Suppressor macrophage treated with lipopolysaccharide for 1 hour (primary cell): ENCODE measurements at places on chromosomes 11 and 22.
A peak's percentile ranks its signal among the peaks of the same experiment; 100 is the strongest.

DNA sequence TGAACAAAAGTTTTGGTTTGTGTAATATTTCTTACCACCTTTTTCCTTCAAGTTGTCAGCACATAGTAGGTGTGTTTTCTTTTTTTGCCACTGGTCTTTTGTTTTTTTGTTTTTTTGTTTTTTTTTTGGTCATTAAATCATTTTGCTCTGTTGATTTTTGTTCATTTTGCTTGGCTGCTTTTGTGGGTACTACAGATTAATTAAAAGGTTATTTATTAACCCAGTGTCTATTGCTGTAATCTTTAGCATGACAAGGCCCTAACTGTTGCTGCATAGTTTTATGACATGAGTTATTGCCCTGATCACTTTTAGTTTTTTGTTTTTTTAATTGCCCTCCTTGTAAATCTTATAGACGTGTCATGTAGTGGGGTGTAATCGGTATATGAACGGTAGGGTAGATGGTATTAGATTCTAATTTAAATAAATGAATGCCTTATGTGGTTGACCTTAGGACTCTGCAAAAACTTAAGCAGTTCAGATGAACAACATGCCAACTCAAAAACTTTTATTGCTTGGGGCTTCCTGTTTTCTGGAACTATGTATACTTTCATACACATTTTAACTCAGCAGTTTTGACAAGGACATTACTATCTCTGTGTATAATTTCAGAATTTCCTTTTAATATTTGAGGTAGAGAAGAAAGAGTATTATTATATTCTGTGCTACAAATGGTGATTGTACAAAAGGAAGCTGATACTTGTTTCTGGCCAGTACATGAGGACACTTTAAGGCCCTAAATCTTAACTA, 7.9 kb downstream of the EWSR1 start:
- no peak for DNase-seq

- DNase-seq: no peak
These were observed 8.2 kb downstream of the RRP7A start for GRCh38 chr22:42511401-42511891.

DNA sequence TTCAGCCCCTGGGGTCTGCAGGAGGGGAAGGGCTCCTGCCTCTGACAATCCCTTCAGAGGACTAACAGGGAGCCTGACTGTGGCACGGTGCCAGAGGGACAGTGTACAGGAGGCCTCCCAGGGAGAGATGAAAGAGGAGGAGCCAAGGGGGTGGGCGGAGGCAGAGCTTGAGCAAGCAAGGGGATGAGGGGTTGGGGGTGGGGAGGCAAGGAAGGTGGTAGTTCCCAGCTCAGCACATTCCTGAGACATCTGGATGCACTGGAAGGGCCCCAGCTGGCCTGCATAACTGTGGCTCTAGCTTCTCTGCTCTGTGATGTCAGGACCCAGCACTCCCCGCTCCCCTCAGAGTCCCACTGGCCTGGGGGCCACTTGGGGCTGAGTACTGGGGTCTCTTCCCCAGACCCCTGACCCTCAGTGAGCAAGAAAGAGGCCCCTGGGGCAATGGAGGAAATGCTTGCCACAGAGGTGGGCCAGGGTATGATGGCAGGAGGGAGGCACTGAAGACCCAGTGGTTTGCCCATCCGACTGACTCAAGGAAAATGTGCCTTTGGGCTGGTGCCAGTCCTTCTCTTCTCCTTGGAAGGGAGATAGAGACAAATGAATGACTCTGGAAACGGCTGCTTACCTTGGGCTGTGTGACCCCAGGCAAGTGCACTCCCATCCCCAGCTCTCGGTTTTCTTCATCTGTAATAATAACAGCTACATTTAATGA, 13.3 kb downstream of the CREB3L1 start:
- no peak for DNase-seq

GRCh38 chr11:1953489-1954266, 6.5 kb downstream of the MRPL23 start:
- no peak for DNase-seq

GRCh38 chr22:22372086-22372485, 127.5 kb downstream of the VPREB1 start:
- no peak for DNase-seq

DNA sequence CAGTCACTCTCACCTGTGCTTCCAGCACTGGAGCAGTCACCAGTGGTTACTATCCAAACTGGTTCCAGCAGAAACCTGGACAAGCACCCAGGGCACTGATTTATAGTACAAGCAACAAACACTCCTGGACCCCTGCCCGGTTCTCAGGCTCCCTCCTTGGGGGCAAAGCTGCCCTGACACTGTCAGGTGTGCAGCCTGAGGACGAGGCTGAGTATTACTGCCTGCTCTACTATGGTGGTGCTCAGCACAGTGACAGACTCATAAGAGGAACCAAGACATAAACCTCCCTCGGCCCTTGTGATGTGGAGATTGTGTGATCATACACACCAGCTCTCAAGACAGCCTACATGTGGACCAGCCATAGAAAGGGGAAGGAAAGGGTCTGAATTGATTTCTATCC, 113.3 kb downstream of the ZNF280B start:
- DNase-seq: peak; percentile 60

DNA sequence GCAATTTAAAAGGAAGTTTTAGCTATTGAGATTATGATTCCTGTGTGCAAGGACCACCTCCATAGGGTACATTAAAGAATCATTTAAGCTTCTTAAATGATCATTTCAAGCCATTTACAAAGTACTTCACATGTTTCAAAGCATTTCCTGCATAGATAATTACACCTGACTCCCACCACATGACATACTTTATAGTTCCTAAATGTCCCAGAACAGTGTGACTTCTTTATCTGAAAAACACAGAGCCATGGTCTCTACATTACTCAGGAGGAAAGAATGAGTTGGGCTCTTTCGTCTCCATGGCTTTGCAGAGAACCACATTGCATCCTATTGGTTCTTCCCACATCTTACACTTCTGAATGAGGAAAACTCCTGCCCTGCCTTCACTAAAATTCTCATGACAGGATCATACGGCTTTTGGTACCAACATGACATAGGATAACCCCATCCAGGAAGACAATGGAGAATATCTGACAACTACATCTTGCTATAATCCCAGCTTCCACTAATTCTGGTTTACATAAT, 88.6 kb downstream of the ETS1 start:
- no peak for DNase-seq

DNA sequence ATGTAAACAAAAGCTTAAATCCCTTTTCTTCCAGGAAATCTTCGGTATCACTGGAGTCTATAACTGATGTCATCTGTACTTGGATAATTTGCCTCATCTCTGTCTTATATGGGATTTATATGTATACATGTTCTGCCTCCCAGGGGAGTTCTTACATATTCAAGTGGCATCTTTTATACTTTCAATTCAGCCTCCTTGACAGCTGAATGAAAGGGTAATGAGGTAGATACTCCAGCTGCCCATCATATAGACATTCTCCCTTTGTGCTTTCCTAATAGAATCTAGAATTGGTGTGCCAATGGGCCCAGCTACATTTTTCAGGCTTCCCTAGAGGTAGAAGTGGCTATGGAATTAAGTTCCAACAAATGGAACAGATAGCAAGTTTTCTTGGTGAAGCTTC, 223.8 kb downstream of the LRRC4C start:
- no peak for DNase-seq

DNA sequence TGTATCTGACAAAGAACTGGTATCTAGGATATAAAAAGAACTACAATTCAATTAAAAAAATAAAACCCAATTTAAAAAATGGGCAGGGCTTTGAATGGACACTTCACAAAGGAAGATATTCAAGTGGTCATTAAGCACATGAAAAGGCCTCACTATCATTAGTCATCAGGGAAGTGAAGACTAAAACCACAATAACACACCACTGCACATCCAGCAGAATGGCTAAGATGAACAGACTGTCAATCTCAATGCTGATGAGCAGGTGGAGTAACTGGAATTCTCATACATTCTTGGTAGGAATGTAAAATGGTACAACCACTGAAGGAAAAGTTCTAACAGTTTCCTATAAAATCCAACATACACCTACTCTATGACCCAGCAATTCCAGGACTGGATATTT, 8.9 kb downstream of the HPS4 start:
- DNase-seq: peak; percentile 49

GRCh38 chr22:36184433-36185025, 17.1 kb downstream of the APOL4 start:
- no peak for DNase-seq

DNA sequence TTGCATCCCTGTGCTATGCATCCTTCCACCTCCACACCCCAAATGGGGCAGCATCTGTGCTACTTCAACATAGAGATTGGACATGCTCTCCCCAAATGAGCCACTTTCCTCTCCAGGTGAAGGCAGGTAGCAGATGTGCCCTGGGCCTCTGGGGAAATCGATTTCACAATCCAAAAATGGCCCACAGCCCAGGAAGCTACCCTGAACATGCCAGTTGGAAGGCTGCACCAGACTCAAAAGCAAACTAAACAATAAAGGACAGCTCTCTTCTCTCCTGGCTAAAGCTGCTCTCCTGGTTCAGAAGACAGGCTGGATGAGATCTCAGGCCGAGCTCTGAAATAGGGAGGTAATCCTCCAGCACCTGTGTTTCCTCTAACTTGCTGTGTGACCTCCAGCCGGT, 19.7 kb downstream of the ISX start:
- no peak for DNase-seq

DNA sequence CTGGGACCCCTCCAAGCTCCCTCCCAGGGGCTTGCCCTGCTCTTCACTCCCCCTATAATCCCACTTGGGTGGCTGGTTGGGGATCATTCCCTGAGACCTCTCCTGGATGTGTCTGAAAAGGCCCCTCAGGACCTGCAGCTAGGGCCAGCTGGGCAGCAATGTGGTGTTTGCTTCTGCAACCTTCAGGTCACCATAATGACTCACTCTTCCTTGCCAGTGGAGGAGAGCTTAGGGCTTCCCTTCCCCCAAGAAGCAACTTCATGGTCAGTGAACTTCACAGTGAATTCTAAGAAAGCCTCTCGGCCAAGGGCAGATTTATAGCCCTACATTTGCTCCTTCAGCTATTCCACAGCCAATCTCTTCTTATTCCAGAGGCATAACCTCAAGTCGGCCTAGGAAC, 45.1 kb upstream of the TSPAN18 start:
- peak; percentile 42 for DNase-seq

- DNase-seq: no peak
These were observed 47.8 kb downstream of the GDPD4 start for GRCh38 chr11:77253690-77254089.

DNA sequence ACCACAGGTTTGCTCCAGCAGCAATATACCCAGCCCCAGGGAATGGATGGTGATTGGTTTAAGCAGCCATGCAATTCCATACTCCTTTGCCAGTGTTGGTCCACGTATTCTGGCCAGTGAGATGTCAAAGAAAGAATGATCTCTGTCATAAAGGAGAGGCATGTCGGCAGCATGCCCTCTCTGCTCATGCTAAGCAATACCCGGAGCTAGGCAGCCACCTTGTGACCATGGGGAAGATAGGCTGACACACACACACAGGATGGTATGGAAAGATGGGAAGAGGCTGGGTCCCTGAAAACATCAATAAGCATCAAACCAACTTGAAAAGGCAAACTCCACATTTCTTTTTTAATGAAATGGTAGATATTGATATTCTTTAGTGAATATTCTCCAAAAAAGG, 5.1 kb downstream of the ABCC8 start:
- no peak for DNase-seq

DNA sequence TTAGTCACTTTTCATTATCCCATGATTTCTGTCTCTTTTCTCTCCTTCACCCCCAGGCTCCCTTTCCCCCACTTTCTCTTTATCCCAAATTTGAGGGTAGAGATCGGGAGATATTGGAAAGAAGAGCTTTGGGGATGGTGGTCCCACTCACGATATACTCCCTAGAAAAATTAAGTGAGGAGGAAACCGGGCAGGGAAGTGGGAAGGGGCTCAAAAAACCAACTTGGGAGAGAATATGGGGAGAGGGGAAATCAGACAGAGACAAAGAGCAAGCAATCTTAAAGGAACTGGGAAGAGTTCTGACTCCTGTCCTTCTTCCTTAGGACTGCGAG, 941 bp upstream of the DCHS1 start:
- DNase-seq: no peak

- DNase-seq: no peak
These were observed 5.2 kb downstream of the APOL1 start for GRCh38 chr22:36257948-36258670.

DNA sequence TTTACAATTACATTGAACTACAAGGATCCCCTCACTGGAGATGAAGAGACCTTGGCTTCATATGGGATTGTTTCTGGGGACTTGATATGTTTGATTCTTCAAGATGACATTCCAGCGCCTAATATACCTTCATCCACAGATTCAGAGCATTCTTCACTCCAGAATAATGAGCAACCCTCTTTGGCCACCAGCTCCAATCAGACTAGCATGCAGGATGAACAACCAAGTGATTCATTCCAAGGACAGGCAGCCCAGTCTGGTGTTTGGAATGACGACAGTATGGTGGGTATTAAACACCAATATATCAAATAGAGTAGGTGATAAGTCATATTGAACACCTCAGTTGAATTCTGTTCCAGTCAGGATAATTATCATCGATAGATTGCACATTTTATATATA, 4.4 kb downstream of the FBXO7 start:
- no peak for DNase-seq

DNA sequence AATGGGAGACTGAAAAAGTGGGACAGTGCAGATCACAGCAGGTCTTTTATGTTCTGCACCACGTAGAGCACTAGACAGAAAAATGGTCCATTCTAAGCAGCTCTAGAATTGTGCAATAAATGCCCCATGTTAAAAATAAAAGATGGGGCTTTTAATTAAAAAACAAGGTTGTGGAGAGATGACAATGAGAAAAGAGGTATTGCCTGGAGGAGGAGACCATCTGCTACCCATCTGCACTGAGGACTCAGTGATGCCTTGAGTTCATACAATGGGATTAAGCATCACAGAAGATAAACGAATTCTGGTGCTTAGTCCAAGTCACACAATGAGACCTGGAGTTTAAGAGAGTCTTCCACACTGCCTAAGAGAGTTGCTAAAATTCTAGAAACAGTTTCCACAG, 73.6 kb downstream of the PAK1 start:
- no peak for DNase-seq

- no peak for DNase-seq
These were observed 5.6 kb downstream of the OR52R1 start for GRCh38 chr11:4798427-4799183.

GRCh38 chr11:83612891-83613766, 327.0 kb upstream of the CCDC90B start:
- no peak for DNase-seq

DNA sequence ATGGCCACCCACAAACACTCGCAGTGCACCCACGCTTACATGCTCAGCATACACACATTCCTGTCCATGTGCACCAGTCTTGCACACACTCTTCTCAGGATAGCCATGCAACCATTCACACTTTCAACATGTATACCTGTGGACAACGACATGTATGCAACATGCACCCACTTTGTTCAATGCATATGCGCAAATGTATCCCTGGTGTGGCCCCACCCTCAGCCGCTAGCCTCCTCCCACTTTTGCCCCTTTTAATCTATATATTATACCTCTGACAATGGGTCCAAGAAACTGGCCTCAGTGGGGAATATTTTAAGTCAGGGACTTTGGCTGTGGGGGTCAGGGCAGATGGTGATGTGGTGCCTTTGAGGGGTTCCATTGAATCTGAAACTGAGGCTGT, 963 bp downstream of the INSC start:
- no peak for DNase-seq

- DNase-seq: peak; percentile 50
These were observed 554 bp downstream of the LRRC32 start for GRCh38 chr11:76669901-76670484.
